ENCODE measurements at places on chromosomes 6 and 20.

- DNase-seq = no peak
Observed at GRCh38 chr6:157879873-157880254, 56.8 kb downstream of the SNX9 start.

GRCh38 chr20:15227102-15227501 lies 889.7 kb upstream of the FLRT3 start:
- DNase-seq = no peak

GRCh38 chr6:37704066-37704465 lies 6.4 kb upstream of the MDGA1 start:
- DNase-seq = no peak

- DNase-seq = no peak
Observed at GRCh38 chr6:158509465-158509864, 50.4 kb upstream of the TMEM181 start.

GRCh38 chr20:22773344-22773743 lies 189.0 kb upstream of the FOXA2 start:
- DNase-seq = no peak

DNA sequence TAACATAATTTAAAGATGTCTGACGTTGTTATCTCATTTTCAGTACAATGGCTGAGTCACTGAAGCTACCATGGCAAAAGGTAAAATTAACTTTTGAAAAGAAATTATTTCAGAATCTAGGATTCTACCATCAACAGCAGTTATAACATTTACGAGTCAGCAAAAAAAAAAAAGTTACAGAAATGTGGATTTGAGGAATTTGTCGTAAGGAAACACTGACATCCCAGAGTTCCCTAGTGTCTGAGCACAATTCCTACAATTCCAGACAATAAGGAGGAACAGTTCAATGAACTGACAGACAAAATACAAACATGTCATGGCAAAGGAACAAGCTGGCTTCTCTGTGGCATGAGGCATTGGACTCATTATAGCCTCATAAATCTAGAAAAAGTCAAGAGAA lies 19.1 kb downstream of the ABRACL start:
- no peak for DNase-seq

- no peak for DNase-seq
Observed at GRCh38 chr6:73528897-73529296, 8.1 kb upstream of the EEF1A1 start.

DNA sequence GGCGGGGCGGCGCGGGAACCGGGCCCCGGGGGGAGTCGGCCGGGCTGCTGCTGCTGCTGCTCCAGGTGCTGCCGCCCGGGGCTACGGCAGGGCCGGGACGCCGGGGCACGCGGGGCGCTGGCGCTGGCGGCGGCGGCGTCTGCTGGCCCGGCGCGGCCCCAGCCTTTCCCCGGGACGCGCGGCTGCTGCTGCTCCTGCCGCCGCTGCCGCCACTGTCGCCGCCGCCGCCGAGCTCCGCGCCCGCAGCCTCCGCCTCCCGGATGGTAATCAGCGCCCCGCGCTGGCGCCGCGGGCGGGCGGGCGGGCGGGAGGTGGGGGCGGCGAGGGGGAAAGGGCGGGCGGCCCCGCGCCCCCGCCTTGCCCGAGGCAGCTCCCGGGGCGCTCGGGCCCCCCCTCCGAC lies 306 bp downstream of the EBF4 start:
- no peak for DNase-seq

DNA sequence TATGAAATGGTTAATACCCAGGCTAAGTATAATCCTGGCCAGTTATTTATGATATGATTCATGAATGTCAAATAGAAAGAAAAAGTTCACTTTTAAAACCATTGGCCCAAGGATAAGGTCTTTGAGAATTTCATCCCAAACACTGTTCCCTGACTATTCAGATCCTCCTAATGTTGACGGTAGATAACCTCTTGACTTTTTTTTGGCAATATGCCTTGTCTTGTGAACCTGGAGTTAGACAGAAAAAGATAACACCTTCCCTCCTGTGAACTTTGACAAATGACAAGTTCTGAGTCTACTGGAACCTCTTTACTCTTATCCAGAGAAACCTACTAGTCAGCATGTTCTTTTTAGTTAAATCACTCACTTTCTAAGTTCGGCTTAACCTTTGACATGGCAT lies 166.8 kb upstream of the PREP start:
- DNase-seq = no peak

- no peak for DNase-seq
Observed at GRCh38 chr20:35592339-35592974, 23.2 kb upstream of the SPAG4 start.

GRCh38 chr6:53310771-53311585 lies 37.8 kb downstream of the ELOVL5 start:
- no peak for DNase-seq

DNA sequence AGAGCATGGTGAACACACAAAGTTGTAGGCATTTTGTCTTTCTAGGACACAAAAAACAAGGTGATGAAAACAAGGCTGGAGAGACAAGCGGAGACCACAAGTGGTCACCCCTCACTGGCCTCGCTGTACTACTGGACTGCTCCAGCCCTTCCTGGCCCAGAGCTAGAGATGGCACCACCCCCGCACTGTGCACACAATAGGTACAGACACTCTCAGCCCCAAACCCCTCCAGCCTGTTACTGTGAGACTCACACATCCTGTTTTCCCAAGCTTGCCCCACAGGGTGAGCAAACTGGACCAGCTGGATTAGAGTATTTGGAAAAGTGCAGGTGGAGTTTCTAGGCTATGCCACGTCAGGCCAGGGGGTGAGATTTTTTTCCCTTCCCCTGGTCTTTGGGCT lies 8.4 kb upstream of the ZSWIM1 start:
- DNase-seq = no peak

- no peak for DNase-seq
Observed at GRCh38 chr6:3376893-3377535, 79.8 kb downstream of the SLC22A23 start.

GRCh38 chr20:35883778-35884540 lies 70.3 kb downstream of the SCAND1 start:
- DNase-seq = peak; percentile 98

DNA sequence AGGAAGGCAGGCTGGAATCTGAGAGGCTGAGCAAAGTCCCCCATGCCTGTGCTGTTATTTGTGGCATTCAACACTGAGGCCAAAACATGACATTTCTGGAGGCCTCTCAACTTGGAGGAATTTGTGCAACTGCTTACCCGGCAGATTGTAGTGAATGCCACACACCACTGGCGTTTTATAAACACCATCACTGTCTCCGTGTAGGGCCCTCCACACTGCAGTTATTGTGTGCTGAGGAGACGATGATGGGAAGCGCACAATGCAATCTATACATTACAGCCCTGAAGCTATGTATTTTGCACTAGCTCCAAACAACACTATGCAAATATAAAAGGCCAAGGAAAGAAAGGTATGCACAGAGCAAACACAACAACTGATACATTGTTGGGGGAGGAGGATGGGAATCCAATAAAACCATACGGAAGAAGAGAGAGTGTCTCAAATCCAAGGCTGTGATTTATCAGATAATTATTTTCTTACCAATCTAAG lies 106.5 kb downstream of the SMLR1 start:
- DNase-seq = no peak

DNA sequence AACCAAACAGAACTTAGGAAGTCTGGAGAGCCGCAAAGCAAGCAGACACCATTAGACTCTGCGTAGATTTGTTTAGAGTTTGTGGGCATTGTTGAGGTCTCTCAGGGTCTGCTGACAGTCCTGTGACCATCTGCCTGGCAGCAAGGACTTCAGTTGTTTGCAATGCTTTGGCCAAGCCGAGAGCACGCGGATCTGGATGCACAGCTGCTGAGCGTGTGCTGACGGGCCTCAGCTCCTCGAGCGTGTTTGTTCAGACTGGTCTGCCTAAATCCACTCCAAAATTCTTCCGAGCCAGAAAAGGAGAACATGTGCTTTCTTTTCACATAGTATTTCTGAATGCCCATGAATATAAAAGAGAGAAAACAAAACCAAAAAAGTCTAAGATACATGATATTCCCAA lies 159.0 kb downstream of the ZNF217 start:
- DNase-seq = no peak

DNA sequence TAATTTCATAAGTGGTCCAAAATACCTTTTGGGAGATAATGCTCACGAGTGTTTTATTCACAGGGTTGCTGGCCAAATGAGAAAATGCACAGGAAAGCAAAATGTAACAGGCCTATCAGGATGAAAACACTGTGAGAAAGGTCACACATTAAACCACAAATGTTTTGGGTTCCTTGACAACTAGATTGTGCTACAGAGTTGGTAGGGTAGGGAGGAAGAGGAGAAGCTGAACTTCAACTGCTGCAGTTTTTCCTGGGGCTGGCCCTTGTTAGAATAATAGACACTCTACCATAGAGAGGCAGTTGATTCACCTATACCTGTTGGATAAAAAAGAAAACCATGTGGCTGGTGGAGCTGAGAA lies 28.1 kb upstream of the PAQR8 start:
- no peak for DNase-seq

DNA sequence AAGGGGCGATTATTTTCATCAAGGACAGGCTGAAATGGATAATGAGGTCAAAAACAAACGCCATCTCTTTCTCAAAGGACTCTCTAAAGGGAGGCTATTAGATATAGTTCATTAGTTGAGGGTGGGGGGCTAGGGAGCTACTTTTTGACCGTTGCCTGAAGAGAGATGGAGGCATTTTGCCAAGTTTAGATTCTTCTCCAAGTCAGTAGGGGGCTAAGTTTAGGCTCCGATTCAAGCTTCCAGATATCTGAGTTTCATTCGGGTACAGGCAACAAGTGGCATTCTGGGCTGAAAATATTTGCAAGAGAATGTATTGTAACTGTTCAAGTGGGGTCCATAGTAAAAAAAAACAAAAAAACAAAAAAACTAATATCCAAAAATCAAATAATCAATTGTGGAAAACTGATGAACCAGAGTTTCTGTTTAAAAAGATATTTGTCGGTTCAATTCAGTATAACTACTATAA lies 43.4 kb upstream of the PIM1 start:
- DNase-seq = no peak

DNA sequence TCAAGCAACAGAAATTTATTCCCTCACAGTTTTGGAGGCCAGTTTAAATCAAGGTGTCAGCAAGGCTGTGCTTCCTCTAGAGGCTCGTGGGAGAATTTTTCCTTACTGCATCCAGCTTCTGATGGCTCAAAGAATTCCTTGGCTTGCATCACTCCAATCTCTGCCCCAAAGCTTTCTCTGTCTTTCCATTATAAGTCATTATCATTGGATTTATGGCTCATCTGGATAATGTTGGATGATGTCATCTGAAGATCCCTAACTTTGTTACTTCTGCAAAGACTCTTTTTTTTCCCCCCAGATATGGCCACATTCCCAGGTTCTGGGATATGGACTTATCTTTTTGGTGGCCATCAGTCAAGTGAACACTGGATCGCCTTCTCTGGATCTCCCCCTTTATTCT lies 146.3 kb upstream of the B3GAT2 start:
- DNase-seq = no peak
